ENCODE measurements at places on chromosomes 2 and 18.

- no peak for DNase-seq
Observed at GRCh38 chr2:120330946-120331822, 14.8 kb upstream of the INHBB start.

DNA sequence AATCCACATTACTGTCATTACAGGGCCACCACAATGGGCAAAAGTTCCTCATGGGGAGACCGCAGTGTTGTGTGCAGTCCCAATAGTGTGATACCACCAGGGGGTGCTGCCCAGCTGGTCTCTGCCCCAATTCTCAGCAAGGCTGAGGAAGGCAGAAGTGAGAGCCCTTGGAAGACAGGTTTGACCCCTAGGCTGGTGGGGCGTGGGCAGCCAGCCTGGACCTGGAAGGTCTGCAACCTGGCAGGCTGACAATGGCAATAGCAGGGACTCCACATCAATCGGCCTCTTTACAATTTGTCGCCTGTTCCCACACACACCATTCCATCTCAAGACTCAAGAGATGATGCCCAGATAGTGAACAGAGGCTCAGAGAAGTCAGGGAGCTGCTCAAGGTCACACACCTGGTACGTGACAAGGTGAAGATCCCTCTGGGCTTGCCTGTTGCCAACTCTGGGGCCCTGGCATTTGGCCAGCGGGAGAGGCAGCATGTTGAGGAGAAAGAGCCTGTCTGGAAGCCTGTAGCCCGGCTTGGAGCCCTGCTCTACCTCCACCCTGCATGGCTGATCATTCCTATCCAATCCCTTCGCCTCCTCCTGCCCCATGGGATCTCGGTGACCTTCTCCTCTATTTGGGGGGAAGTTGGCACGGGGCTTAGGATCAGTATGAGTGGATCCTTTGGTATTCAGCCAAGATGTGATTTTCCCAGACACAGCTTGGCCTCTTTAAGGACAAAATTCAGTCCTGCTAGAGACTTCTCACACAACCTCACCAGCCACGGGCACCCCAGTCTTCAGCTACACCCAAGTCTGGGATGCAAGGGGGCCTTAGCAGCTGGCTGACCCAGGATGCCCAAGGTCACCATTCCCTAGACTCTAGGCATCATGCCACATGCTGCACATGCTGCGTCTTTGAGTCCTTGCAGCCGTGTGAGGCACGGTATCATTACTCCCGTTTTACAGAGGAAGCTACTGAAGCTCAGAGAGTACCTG is 2.9 kb upstream of the ATOH8 start:
- DNase-seq, result peak; percentile 84

GRCh38 chr2:28178946-28179345 is 213.7 kb upstream of the FOSL2 start:
- DNase-seq, result no peak

DNA sequence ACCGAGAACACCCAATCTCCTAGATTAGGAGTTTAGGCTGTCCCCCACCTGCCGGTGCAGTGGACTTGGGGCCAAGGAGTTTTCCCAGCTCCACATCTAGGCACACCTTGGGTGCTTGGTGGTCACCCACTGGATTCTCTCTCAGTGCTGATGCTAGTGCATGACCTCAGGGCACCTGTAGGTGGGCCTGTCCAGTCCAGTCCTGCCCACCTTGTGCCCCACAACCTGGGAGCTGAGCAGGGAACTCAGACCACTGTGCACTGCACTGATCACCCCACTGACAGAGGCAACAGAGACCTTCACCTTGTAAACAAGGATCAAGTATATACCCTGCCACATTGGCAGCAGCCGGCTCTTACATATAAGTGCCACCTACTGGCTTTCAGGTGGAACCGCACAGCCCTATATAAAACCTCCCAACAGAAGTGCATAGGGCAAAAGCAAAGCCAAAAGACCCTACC is 12.7 kb upstream of the CDH19 start:
- DNase-seq, result peak; percentile 11
